ENCODE measurements at places on chromosomes 2 and 18. TPM values are rescaled to one million over a fixed set of nuclear protein-coding genes. Genes with fewer than 3 reads are reported as not detected.

Gene FEV
- not detected for total RNA-seq

Gene CD8B2
- under 0.01 TPM for total RNA-seq

- no peaks in the 10 kb centered on the region for H3K27me3 ChIP-seq
- H3K4me1 ChIP-seq = no peaks in the 10 kb centered on the region
- no peaks in the 10 kb centered on the region for H3K36me3 ChIP-seq
- H3K4me3 ChIP-seq = no peak overlapping the region
- H3K27ac ChIP-seq = no peak overlapping the region
- DNase-seq = no peak
These were observed 34.1 kb downstream of the FBXO48 start for GRCh38 chr2:68432696-68433658.

Gene UGT1A8
- total RNA-seq = not detected

DNA sequence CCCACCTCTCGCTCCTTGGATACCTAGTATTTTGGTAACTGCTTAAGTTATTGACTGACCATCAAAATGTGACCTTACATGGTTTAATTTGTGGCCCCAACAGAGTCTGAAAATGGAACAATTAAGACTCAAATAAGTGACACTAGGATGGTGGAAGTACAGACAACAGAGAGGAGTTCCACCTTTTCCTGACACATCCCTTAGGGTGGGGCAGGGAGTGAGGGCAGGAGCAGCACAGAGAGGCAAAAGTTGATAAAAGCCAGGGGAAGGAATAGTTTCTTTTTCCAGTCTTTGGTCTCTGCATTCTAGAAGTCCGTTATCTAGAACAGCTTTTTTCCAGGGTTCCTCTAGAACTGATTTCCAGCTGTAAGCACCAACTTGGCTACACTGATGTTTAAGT is 32.2 kb downstream of the FTCDNL1 start:
- H3K36me3 ChIP-seq = no peaks in the 10 kb centered on the region
- H3K27ac ChIP-seq = no peak overlapping the region
- no peaks in the 10 kb centered on the region for H3K27me3 ChIP-seq
- H3K4me3 ChIP-seq = no peak overlapping the region

Gene TDRD15
- total RNA-seq = not detected

- H3K4me3 ChIP-seq = no peak overlapping the region
- no peaks in the 10 kb centered on the region for H3K36me3 ChIP-seq
- H3K27me3 ChIP-seq = no peaks in the 10 kb centered on the region
- no peak overlapping the region for H3K27ac ChIP-seq
- DNase-seq = no peak
These were observed 155.1 kb upstream of the RASGRP3 start for GRCh38 chr2:33321236-33321771.

DNA sequence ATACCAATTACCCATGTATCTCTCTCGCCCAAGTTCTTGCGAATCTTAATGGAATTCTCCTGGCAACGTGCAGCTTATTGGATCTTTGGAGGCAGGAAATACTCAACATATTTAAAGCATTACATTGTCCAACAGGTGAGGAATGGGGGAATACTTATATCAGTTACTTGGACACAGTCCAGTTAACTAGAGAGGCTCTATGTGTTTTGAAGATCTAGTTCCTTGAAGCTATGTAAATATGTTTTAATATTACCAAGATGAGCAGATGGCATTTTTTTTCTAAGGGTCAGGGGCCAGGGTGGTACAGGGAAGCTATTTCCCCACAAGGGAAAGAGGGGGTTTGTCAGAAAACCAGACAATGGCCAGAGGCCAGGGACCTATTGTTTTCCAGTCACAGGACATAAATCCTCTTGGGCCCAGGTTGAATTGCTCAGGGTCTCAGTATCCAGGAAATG is 26.8 kb upstream of the MC5R start:
- DNase-seq = no peak
- H3K4me3 ChIP-seq = no peak overlapping the region
- no peaks in the 10 kb centered on the region for H3K27me3 ChIP-seq
- no peak overlapping the region for H3K27ac ChIP-seq
- no peaks in the 10 kb centered on the region for H3K36me3 ChIP-seq

- no peak for DNase-seq
- H3K4me1 ChIP-seq = no peaks in the 10 kb centered on the region
- H3K4me3 ChIP-seq = no peak overlapping the region
- no peaks in the 10 kb centered on the region for H3K36me3 ChIP-seq
- no peak overlapping the region for H3K27ac ChIP-seq
These were observed 58.3 kb downstream of the CIB4 start for GRCh38 chr2:26582890-26583289.

DNA sequence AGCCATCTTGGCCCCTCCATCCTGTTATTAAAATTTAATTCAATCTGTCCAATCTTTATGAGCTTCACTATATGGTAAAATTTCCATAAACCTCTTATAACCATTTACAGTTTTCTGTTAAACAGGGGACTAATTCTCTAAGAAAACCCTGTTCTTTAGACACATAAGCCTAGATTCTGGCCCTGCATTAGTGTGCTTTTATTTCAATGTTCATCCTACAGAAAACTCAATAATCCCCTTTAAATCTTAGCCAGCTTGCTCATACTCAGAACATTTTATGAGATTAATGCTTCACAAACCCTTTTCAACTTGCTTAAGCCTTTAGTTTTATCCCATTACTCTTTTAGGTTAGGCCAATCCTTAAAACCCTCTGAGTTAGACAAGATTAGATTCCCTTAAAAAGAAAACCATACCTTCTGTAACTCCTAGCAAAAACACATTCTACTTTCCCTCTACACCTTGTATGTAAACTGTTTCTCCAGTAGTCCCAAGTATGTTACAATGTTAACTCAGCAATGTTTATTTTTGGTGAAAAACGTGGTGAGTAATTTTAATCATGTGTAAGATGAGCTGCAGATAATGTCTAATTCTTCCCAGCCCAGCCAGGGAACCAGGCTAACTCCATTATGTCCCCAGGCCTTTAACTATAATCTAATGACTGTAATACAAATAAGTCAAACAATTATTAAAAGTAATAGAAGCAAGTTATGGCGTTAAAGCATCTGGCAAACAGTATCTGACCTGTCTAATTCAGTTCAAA is 1953.4 kb upstream of the LRRTM1 start:
- no peaks in the 10 kb centered on the region for H3K27me3 ChIP-seq
- H3K27ac ChIP-seq = no peak overlapping the region
- no peak overlapping the region for H3K4me3 ChIP-seq
- H3K4me1 ChIP-seq = no peaks in the 10 kb centered on the region

DNA sequence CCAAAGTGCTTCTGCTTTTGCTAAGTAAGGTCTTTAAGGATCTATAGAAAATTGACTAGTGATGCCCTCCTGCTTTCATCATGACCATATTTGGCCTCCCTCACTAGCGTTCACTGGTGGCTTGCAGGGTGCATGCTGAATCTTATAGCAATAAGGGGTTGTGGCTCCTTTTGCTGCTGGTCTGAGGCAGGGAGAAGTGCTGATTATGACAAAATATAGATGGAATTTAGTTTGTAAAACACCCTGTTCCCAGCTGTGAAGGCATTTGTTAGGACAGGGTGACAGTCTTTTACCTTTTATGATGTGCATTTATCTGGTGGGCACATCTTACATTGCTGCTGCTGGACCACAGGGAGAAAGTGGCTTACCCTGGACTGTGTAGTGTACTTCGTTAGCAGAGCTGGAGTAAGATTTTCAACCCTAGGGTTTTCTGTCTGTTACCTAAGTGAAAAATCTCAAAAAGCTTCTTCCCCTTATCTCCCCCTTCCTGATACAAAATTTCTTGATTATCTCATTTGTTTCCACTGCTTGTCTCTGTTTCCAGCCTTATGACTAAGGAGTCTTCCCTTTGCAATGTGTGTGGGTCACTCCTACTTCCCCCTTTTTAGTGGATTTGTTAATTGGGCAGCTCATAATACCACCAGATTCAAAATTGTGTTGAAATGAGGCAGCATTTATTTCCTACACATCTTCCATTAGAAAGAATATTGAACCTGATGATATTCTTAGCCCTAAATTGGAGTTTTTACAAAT is 21.2 kb upstream of the RPL37A start:
- H3K36me3 ChIP-seq = no peaks in the 10 kb centered on the region
- no peaks in the 10 kb centered on the region for H3K4me1 ChIP-seq
- no peak overlapping the region for H3K27ac ChIP-seq
- H3K4me3 ChIP-seq = no peak overlapping the region

Gene GPBAR1
- total RNA-seq = 22.2 TPM

Gene DAPL1
- total RNA-seq = not detected

DNA sequence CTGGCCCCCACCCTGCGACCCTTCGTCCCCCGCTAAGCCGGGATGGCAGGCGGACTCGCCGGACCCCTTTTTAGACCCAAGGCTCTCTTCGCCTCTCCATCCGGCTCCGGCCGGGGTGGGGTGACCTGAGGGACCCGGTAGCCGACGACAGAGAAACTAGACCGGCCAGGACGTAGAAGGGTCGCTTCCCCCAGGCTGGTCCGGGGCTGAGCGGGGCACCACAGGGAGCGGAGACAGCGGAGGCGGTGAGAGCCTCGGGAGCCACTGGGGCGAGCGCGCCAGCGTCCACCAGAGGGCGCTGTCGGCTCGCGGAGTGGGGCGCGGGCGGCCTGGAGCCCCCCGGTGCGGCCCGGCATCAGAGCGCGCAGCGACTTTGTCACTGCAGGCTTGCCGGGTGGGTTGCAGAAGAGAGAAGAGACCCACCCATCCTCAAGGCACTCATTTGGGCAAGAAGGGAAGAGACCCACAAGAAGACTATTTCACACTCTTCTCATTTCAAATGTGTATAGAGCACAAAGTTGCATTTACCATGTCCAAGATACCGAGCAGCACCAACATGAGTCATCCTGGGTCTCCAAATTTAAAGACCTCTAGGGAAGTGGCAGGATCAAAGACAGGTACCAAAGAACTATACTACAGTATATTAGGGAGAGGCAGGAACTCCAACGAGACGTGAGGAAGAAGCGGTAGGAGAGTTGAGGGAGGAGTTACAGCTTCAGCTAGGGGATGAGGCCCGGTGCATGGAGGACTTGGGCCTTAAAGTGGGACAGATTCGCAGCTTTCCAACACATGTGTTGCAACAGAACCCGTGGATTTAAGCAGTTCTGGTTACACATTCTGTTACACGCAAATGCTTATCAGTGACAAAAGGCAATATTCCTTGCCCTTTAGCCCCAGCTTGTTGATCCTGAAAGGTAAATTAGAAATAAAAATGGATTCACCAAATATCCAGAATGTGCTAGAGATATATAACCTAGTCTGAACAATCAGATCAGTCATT is 7.6 kb upstream of the PRKCE start:
- DNase-seq = peak; percentile 39
- no peaks in the 10 kb centered on the region for H3K27me3 ChIP-seq
- peak overlapping the region; percentile 29 for H3K27ac ChIP-seq
- no peaks in the 10 kb centered on the region for H3K36me3 ChIP-seq
- peak overlapping the region; percentile 53 for H3K4me3 ChIP-seq

Gene PRKAG3
- total RNA-seq = not detected

- H3K36me3 ChIP-seq = no peaks in the 10 kb centered on the region
- H3K27ac ChIP-seq = no peak overlapping the region
- H3K4me1 ChIP-seq = no peaks in the 10 kb centered on the region
These were observed 125.6 kb downstream of the TMEM18 start for GRCh38 chr2:551621-552020.

- H3K27ac ChIP-seq = no peak overlapping the region
- H3K27me3 ChIP-seq = peaks cover 15% of the 10 kb centered on the region
- no peak overlapping the region for H3K4me3 ChIP-seq
- no peaks in the 10 kb centered on the region for H3K36me3 ChIP-seq
These were observed 1.5 kb downstream of the CRYBA2 start for GRCh38 chr2:218991674-218992168.

DNA sequence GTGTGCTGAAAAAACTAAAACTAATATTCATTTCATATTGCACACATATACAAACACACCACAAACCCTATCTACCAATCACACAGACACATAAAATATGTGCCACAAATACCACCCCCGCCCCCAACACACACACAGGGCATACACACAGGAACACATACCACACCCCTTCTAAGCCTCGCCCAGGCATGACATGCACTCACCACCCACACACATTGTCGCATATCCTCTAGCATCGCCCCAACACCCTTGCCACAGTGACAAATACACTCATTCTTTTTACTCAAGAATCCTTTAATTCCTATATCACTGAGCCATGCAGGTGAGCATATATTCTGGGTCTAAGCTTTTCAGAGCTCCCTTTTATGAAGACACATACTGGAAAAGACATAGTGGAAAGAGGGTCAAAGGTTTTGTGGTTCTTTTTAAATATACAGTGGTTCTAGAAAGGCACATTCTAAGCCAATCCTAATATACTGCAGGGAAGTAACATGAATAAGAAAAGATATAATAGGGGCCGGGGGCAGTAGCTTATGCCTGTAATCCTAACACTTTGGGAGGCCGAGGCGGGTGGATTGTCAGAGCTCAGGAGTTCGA is 24.5 kb upstream of the LCLAT1 start:
- no peak overlapping the region for H3K4me3 ChIP-seq
- peak overlapping the region; percentile 56 for H3K27ac ChIP-seq
- H3K4me1 ChIP-seq = no peaks in the 10 kb centered on the region
- no peaks in the 10 kb centered on the region for H3K36me3 ChIP-seq

DNA sequence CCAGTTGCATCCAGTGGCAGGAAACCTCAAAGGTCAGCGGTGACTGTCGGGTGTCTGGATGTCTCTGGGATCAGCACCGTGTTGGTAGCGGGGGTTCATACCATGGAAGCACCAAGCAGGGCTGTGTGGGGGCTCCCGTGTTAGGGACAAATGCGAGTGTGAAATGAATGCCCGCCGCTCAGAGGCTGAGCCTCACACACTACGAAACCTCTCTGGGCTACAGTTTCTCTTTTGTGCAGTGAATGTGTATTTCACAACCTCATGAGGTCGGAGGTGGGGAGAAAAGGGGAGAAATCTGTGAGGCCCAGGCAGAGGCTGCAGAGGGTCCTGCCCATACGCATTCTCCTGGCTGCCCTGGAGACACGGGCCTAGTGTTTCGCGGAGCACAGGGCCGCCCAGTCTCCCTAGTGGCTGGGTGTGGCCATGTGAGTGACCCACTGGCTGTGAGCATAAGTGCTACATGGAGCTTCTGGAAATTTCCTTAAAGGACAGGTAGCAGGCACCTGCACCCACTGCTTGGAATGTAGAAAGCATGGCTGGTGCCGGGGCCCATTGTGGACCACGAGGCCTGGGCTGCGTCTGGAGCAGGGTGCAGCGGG is 138.0 kb upstream of the GLI2 start:
- H3K4me3 ChIP-seq = no peak overlapping the region
- no peaks in the 10 kb centered on the region for H3K36me3 ChIP-seq
- no peak for DNase-seq
- H3K4me1 ChIP-seq = peaks cover 24% of the 10 kb centered on the region
- peak overlapping the region; percentile 95 for H3K27ac ChIP-seq

Gene C2orf80
- not detected for total RNA-seq

DNA sequence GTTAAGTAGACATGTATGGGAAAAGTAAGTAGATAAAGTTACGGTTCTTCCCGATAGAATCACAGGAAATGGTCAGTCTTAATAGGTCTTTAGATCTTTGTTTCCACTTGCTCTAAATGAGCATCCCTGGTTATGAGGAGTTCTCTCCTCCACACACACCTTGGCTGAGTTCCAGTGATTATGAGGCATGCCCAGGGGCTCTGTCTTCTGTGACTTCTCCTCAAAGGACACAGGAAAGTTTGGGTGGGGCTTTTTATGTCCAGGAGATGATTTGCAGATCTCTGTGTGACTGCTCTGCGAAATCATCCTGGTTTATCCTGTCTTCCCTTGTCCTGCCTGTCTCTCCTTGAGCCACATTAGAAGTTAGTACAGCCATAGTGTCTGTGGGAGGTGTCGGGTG is 83.9 kb upstream of the EML6 start:
- H3K4me3 ChIP-seq = no peak overlapping the region
- DNase-seq = no peak
- no peaks in the 10 kb centered on the region for H3K27me3 ChIP-seq
- peaks cover 3% of the 10 kb centered on the region for H3K36me3 ChIP-seq
- H3K27ac ChIP-seq = peak overlapping the region; percentile 3

Gene KATNAL2
- 16.8 TPM for total RNA-seq

GRCh38 chr18:23377669-23378301 is 75.3 kb upstream of the RIOK3 start:
- peaks cover 7% of the 10 kb centered on the region for H3K4me1 ChIP-seq
- no peak for DNase-seq

Data from breast epithelium (tissue), 4 donors.